ENCODE measurements at places on chromosomes 4 and X.
A peak's percentile ranks its signal among the peaks of the same experiment; 100 is the strongest.

- no peak for DNase-seq
Measured at GRCh38 chr4:88418411-88418810, 38.5 kb upstream of the HERC5 start.

- DNase-seq = no peak
Measured at GRCh38 chr4:84035568-84035967, 463.5 kb downstream of the NKX6-1 start.

GRCh38 chr4:146978641-146979040, 33.0 kb upstream of the TTC29 start:
- peak; percentile 67 for DNase-seq

DNA sequence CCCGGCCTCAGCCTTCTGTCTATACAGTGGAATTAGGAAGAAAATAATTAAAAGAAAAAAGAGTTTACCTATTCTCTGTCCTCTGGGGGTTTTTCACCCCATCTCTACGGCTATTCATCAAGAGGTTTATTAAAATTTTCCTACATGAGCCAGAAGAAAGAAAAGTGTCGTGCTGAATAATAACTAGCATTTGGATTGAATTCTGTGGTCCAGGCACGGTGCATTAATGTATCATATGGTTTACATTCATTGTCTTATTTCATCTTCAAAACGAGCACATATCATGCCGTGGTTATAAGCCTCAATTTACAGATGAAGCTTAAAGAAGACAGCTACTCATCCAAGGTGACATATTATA, 5.4 kb upstream of the NAA15 start:
- DNase-seq = no peak

GRCh38 chr4:81883530-81884450, 412.1 kb upstream of the RASGEF1B start:
- no peak for DNase-seq

DNA sequence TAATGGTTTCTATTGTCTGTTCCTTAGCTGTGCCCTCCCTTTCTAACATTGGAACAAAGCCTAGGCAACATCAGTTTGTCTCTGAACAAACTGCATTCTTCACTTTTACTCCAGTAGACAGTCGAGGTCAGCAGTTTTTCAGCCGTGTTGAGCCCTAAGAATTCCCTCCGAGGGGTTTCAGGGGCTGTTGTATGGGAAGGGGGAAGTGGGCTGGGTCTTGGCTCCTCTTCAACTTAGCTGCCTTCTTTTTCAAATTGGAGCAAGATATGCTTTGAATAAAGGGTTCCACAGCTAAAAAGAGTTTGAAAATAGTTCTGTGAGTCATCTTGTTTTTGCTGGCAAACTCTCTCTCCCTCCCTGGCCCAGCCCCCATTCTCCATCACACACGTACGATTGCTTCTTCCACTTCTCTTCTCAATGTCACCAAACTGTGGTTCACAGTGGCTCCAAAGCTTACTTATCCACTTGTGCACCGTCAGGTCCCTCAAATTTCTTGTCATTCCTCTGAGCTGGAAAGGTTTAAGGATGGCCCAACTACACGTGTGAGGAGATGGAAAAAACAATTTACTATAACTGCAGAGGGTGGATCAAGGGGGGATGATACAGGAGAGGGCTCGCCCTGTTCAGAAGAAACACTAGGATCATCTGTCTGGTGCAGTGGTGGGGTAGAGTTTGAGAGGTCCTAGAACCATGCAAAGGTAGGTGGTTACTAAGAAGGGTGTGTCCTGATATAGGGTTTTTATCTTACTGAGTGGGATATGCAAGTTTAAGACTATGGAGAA, 9.2 kb upstream of the MAML3 start:
- DNase-seq = peak; percentile 6

DNA sequence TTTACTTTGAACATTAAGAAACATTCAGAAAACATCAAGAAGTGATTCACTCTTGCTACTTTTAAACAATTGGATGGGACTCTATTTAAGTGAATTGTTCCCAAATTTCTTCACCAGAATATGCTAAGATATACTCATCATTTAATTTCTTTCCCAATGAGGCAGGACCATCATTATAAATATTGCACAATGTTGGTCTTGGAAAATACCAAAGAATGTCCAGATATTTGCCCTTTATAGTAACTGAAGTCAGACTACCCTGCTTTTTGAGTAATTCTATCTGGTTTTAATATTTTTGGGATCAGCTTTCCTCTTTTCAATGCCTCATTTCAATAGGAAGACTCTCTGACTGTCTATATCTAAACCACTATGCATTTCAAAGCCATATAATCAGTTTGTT, 129.4 kb upstream of the TENM3 start:
- no peak for DNase-seq

GRCh38 chr4:86771141-86771540, 78.0 kb downstream of the SLC10A6 start:
- no peak for DNase-seq

DNA sequence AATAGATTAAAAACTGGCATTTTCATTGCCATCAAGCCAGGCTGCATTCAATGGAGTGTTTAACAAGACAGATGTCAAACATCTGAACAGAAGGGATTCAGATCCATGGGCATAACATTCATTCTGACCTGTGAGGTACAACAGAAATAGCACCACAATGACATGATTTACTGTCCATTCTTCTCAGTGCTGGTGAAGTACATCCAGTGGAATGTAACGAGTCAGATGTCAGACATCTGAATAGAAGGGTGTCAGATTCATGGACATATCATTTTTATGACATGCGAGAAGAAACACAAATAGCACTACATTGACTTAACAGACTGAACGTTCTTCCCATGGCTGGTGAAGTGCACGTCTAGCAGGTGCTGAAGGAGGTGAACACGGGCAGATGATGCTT, 186.4 kb downstream of the PPP4R3C start:
- DNase-seq = no peak

DNA sequence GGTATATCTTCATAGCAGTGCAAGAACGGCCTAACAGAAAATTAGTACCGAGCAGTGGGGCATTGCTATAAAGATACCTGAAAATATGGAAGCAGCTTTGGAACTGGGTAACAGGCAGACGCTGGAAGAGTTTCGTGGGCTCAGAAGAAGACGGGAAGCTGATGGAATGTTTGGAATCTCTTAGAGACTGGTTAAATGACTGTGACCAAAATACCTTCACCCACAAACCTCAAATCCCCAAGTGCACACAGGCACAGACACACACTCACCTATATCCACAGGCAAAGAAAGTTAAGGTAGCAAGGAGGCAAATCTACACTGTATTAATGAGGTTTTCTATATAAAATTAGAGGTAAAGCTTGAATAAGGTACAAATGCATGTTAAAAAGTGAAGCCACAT, 14.6 kb upstream of the SPRY1 start:
- DNase-seq = no peak

DNA sequence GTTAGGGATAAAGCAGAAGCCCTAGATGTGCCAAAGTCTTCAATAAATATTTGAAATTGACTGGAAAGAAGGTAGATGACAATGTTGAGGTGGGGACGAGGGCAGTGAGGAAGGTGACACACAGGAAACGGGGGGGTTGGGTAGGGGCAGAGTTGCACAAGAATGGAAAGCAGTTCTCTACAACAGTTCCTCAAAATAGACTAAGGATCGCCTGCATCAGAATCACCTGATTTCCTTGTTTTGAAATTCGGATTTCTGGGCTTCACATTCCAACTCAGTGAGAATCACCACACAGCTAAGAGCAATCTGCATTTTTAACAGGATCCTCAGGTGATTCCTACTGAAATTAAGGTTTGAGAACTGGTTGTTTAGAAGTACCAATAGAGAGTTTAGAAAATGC, 70.6 kb downstream of the ARFIP1 start:
- DNase-seq = peak; percentile 54

- no peak for DNase-seq
Measured at GRCh38 chrX:16167181-16167580, at the start of gene MAGEB17. MAGEB17 (plus strand) TSS chrX:16167481; CDS start chrX:16170383, 2,902 bp downstream.

GRCh38 chrX:44903107-44903506, 30.1 kb downstream of the KDM6A start:
- peak; percentile 80 for DNase-seq

DNA sequence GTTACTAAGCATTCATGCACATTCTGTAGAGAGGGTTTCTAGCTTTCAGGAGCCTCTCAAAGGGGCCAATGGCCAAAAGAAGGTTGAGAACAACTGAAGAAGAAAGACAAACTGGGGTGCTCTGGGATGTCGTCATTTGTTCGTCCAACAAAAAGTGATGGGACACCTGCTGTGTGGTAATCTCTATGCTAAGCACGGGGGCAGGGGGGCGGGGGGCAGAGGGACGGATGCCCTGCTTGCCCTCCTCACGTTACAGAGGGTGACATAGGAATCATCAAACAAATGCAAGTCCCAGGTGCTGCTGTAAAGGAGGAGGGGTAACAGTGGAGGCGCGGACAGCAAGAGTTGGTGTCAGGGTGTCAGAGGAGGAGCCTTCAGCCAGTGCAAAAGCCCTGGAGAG, 12.8 kb upstream of the CRMP1 start:
- no peak for DNase-seq

- DNase-seq = peak; percentile 84
Measured at GRCh38 chr4:1579001-1579900, 104.9 kb downstream of the FAM53A start.

- no peak for DNase-seq
Measured at GRCh38 chr4:126541820-126542219, 1090.9 kb upstream of the INTU start.

GRCh38 chrX:24694825-24695224, 1.1 kb downstream of the POLA1 start:
- DNase-seq = peak; percentile 3

DNA sequence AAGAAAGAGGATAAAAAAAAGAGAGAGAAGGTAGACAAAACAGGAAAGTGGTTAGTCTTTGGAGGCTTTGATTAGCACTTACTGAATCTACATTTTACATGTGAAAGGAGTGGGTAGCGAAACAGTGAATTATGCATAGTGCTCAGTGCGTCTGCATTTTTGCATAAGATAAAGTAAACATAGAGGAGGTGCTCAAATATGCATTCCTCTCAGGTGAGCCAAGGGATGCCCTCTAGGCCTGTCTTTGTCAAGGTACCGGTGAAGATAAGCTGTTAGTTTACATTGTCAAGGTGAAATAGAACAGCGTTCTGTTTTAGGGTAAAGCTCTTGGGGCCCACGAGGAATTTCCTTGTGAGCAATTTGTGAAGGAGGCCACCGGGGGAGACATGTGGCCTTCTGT, 260.6 kb downstream of the TRIML1 start:
- DNase-seq = no peak

DNA sequence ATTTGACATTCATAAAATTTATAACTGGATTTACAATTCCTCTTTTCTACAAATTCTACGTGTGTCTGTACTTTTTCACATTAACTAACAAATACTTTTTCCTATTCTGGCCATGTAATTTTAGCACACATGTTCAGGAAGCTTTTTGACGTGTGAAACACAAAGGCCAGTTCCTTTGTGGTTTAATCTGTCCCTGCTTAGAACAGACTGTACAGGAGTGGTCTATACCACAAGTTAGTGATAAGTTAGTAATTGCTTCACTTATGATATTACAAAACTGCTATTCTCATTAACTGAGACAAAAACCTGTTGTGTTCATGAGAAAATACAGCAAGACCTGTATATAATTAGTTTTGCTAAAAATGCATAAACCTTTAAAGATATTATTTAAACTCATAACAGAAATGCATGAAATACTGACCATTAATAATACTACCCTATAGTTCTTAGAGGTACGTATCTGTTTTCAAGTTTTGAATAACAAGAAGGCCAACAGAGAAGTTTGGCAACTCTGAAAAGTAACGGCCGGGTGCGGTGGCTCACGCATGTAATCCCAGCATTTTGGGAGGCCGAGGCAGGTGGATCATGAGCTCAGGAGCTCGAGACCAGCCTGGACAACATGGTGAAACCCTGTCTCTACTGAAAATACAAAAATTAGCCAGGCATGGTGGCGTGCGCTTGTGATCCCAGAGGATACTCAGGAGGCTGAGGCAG, 13.7 kb upstream of the AREG start:
- DNase-seq = no peak

- peak; percentile 15 for DNase-seq
Measured at GRCh38 chr4:87497159-87497558, 32.0 kb downstream of the SPARCL1 start.

- peak; percentile 62 for DNase-seq
Measured at GRCh38 chrX:10900585-10901289, 210.4 kb upstream of the HCCS start.

DNA sequence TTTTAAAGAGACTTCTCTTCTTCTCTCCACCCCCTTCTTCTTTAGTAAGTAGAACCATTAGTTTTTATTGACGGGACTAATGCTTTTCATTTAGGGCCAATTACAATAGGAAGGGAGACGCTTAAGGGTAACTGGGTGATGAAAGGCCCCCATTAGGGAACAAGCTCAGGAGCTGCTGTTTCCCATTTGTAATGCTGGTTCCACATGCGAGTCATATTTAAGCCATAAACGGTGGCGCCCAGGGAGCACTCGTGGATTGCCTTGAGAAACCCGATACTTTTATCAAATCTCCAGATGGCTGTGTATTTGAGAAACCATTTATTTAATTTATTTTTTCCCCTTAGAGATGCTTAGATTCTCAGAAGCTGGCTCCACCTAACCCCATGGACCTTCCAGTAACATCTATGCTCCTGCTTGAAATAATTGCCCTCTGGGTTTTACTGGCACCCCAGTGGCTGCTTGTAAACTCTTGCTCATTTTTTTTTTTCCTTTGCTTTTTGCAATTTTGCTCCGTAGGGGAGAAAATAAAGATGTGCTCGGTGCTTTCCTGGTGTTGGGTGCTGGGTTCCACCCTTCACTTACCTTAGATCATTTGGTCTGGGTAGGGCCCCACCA, 124.2 kb upstream of the MSX1 start:
- peak; percentile 3 for DNase-seq

- no peak for DNase-seq
Measured at GRCh38 chr4:142696334-142697122, 149.6 kb downstream of the INPP4B start.

DNA sequence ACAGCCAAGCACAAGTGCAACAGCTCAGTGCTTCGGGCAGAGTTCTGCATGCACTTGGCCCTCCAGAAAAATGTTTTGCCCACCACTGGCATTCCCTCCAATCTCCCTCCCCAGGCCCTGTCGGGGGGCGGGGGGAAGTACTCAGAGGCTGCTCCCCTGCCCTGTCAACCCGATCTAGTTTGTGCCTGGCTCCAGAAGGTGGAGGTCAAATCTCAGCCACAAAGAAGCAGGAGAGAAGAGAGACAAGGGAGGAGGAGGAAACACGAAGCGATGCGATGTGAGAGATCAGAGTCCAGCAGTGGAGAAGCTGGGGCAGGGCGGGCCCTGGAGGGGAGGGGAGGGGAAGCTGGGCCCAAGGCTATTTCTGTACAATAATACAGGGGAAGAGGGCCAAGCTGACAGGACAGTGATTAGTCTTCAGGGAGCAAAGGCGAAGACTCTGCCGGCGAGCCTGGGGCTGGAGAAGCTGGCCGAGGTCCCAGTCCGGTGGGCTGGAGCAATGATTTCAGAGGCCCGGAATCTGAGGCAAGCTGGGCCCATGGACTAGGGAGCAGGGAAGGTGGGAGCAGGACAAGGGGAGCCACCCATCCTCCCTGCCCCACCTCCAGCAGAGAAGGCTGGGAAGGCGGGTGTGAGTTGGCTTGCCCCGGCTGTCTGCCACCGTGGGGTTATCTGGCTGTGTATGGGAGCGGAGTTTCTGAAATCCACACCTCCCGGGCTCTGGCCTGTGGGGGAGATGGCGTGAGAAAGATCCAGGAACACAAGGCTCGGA, 167.1 kb downstream of the EFNB1 start:
- DNase-seq = peak; percentile 43

GRCh38 chr4:140219567-140219966, 65.6 kb upstream of the MAML3 start:
- DNase-seq = no peak
